Osteoblast (primary cell): ENCODE measurements at places on chromosomes 7 and 10. TPM values are rescaled to one million over a fixed set of nuclear protein-coding genes. Genes with fewer than 3 reads are reported as not detected.

- DNase-seq, result no peak
Observed at GRCh38 chr7:37923996-37924395, 3.6 kb downstream of the EPDR1 start.

FKBP6 gene
- not detected in 2 replicates for total RNA-seq

- DNase-seq, result no peak
Observed at GRCh38 chr7:608954-609353, 89.3 kb upstream of the PDGFA start.

ZNF282 gene
- 28.6 and 30.6 TPM in 2 replicates for total RNA-seq

GRCh38 chr10:80313523-80313922 lies 24.1 kb upstream of the MAT1A start:
- DNase-seq, result no peak

PPP1R17 gene
- total RNA-seq, result not detected in 2 replicates

- DNase-seq, result no peak
Observed at GRCh38 chr10:99760321-99760720, 22.1 kb upstream of the ABCC2 start.

SLC16A9 gene
- total RNA-seq, result 0.72 and 1.2 TPM in 2 replicates

DNA sequence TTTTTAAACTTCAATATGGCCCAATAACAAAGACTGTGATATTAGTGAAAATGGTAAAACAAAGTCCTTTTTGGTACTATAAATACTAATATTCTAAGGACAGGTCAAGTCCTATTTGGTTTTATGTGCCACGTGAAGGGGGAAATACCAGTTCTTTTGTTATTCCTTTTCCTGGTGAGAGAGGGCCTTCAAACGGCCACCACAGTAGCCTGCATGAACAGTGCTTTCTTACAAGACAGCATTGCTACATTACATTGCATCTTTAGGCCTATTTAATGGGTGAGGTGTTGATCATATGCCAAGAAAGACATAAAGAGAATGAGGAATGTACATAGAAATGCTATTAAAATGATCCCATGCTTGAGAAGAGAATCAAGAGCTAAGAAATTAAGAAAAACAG lies 214.8 kb downstream of the LRRTM3 start:
- no peak for DNase-seq

DNA sequence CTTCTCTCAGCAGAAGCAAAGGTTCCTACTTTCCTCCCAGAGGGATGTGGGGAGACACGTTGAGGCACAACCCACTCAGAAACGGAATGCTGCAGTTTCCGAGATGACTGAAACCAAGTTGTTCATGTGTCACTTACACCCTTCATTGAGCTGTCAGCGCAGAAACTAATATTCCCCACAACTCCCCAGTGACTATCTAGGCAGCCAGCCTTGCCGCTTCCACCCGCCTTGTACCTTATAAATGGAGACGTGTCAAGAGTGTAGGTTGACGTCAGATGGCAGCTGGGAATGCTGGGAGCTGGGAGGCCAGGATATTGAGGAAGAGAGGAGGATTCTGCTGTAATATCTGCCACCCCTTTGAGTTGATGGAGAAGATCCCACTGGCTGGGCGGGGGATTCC lies 15.1 kb downstream of the GPR26 start:
- no peak for DNase-seq

CPEB3 gene
- total RNA-seq, result 1.1 and 1.2 TPM in 2 replicates

STMP1 gene
- 18.8 and 21.5 TPM in 2 replicates for total RNA-seq
